Left ventricle myocardium superior (tissue), 1 donor: ENCODE measurements at places on chromosomes 13 and 19. TPM values are rescaled to one million over a fixed set of nuclear protein-coding genes. Genes with fewer than 3 reads are reported as not detected.

The ZNF468 gene
- 8.1 TPM for total RNA-seq

The CD320 gene
- total RNA-seq: 37.9 TPM

The YJEFN3 gene
- total RNA-seq: 9.4 TPM

The ZNF221 gene
- total RNA-seq: 4.3 TPM

The MED4 gene
- 43.4 TPM for total RNA-seq

The ADM5 gene
- total RNA-seq: 0.87 TPM
